ENCODE measurements at places on chromosomes 7 and 10. TPM values are rescaled to one million over a fixed set of nuclear protein-coding genes. Genes with fewer than 3 reads are reported as not detected.

CTAGE4 gene
- total RNA-seq = 0.66 TPM

OPN4 gene
- not detected for total RNA-seq

TAS2R41 gene
- total RNA-seq = not detected

RASSF4 gene
- 12.1 TPM for total RNA-seq

KLF14 gene
- total RNA-seq = not detected

EZH2 gene
- total RNA-seq = 14.1 TPM

LIPJ gene
- total RNA-seq = under 0.01 TPM

PON1 gene
- not detected for total RNA-seq

DNAJC12 gene
- total RNA-seq = 2.5 TPM

EBF3 gene
- 1.7 TPM for total RNA-seq

CFAP43 gene
- 0.31 TPM for total RNA-seq

SLC18A3 gene
- total RNA-seq = not detected

CALHM1 gene
- not detected for total RNA-seq

NUTM2E gene
- total RNA-seq = 0.19 TPM

ASAH2 gene
- total RNA-seq = 0.26 TPM

OPTN gene
- 125 TPM for total RNA-seq

SHTN1 gene
- total RNA-seq = 1.2 TPM

STEAP4 gene
- 6.5 TPM for total RNA-seq

KLF6 gene
- total RNA-seq = 67.9 TPM

HTR5A gene
- total RNA-seq = not detected

RBP4 gene
- total RNA-seq = 0.06 TPM

ENKUR gene
- total RNA-seq = 0.25 TPM

TMEM196 gene
- not detected for total RNA-seq

HOXA9 gene
- total RNA-seq = not detected

AMPH gene
- total RNA-seq = 0.26 TPM

EN2 gene
- not detected for total RNA-seq

ACTR3C gene
- total RNA-seq = not detected

GNGT1 gene
- total RNA-seq = not detected

NODAL gene
- not detected for total RNA-seq

PDZD8 gene
- 18.8 TPM for total RNA-seq

SLC26A3 gene
- not detected for total RNA-seq

Measured in aortic smooth muscle cell (primary cell).